ENCODE measurements at places on chromosomes 12 and 14.

- DNase-seq = no peak
Observed at GRCh38 chr14:85464135-85464895, 65.6 kb upstream of the FLRT2 start.

GRCh38 chr12:49748306-49748705 is 6.9 kb downstream of the TMBIM6 start:
- no peak for DNase-seq

DNA sequence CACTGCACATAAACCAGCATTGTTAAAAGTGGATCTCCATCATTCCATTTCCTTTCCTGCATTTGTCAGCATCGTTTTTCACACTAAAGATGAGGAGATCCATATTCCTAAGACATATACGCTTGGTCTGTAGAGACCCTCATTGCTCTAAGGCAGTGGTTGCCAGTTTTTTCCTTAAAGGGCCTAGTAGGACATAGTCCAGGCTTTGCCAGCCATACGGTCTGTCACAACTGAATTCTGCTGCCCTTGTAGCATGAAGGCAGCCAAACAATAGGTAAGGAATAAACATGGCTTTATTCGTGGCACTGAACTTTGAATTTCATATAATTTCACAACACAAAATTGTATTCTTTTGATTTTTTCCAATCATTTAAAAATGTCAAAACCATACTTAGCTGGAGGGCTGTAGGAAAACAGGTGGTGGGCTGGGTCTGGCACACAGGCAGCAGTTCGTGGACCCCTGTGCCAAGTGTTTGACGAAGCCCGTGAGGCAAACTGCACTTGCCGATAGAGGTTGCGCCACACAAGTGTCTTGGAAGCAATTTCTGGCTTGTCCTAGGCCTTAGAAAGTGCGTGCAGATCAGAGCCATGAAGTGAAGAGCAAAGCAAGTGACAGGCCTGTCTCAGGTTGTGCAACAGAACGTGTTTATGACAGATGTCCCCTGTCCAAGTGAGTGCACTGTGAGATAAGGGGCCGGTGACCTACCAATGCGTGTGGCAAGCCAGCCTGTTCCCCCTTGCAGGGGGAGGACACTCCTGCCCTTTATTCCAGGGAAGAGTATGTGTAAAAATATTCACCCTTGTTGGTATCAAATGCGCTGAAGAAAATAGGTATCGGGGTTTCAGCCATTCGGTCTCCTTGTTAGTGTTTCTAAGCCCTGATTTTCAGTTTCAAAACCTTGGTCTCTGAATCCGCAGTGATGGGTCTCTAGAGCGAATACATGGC is 916 bp upstream of the CHPT1 start:
- DNase-seq = no peak

- no peak for DNase-seq
Observed at GRCh38 chr12:66055837-66056319, 74.7 kb downstream of the LLPH start.

DNA sequence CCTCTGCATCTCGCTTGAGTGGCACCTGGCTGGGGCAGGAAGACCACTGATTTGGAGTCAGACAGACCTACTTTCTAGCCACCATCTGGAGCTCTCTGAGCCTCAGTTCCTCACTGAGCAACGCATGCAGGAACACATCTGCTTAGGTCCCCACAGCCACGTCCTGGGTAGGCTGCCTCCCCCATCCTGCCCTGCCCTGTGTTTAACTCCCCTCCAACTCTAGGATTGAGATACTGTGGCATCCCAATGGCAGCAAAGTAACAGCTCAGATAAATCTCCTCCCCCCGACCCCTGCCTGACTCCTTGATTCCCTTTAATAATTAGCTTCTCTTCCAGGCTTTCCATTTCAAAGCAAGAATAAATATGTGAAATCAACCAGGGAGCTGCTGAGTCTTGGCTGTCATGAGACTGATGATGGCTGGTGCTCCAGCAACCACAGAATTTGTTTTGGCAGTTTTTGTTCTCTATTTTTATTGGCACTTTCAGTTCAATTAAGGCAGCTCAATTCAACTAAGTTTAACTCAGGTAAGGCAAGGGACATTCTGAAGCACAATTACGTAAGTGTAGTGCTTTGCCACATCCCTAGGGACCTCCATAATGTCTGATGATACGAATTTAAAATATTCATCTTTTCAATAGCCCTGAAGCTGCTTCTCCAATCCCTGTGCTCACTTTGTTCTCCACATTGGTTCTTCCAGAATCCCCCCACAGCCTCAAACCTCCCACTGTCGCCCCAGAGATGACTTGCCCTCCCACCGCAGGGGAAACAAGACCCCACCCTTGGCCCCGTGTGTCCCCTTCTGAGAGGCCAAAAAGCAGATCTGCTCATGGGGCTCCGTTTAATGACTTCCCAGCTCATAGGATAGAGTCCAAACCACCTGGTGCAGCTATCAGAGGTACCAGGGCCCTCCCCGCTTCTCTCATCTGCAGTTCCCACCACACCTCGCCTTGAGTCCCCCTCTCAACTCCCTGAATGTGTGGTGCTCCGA is 58.2 kb downstream of the ESR2 start:
- no peak for DNase-seq

GRCh38 chr14:105090493-105091053 is 25.3 kb upstream of the GPR132 start:
- peak; percentile 76 for DNase-seq

GRCh38 chr12:91973813-91974212 is 171.8 kb downstream of the BTG1 start:
- no peak for DNase-seq

DNA sequence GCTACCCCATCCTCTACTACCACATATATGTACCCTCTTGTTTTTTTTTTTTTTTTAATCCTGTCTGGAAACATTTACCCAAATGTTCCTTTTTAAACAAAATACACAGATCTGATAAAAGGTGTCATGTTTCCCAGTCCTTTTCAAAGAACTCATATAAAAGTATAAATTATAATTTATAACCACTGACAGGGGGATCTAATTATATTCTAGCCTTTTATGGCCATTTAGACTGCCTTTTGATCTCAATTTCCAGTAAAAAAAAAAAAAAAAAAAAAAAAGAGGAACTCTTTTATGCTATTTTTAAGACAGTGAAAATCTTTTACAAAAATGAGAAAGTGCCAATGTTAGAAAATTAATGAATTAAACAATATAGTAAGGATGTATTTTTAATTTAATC is 65.0 kb downstream of the NAV3 start:
- no peak for DNase-seq

- DNase-seq = no peak
Observed at GRCh38 chr12:32834122-32834521, 62.5 kb downstream of the PKP2 start.

GRCh38 chr12:115659422-115659821 is 618.1 kb downstream of the MED13L start:
- DNase-seq = no peak

- DNase-seq = no peak
Observed at GRCh38 chr12:123288751-123289346, 17.2 kb upstream of the CDK2AP1 start.

DNA sequence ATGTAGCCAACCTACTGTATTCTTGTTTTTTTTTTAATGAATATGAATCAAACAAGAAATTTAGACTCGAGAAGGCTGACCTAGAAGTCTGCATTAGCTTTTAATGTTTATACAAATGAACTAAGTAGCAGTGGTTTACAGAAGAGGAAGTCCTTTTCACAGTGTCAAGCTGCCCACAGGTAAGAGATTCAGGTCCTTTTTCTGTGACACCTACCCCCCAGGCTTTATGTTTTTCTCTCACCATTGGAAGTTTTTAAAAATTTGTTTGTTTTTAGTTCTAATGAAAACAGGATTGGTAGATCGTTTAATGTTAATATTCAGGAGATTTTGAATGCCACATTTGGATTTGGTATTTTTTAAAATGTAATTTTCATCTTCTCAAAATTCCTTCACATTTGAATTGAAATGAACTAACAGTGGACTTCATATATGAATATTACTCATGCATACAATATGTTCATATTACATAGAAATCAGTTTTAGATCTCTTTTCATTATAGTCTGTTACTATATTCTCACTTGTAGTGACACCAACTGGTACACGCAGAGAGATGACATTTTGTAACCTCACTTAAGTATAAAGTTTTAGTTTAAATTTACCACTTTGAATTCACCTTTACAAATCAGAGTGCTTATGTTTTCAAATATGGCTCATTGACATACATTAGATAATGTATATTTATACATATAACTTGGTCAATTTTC is 29.7 kb downstream of the ATF7IP start:
- DNase-seq = no peak

- no peak for DNase-seq
Observed at GRCh38 chr14:54650331-54650958, 83.5 kb downstream of the SAMD4A start.

- DNase-seq = no peak
Observed at GRCh38 chr14:92352158-92352985, 29.4 kb downstream of the SLC24A4 start.

DNA sequence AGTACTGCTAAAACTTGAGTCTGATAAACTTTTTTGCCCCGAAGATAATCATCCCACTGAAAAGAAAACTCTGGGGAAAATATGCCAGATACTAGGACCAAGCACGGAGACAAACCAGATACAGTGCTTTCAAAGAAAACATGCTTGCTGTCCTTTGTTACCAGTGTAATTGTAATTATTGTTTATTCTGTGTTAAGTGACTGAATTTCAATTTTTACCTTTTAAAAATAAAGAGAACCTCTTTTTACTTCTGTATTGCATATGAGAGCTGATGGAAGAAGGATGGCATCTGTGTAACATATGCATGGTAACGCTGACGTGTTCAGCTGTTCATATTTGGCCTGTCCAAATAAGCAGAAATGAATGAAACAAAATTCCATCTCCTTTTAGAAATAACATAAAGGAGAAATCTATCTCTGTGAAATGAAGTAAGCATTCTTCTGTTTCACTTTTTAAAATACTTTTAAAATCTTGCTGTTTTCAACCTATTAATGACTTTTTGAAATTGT is 22.5 kb downstream of the SLC35E3 start:
- no peak for DNase-seq

GRCh38 chr12:118525216-118525615 is 148.9 kb downstream of the SUDS3 start:
- no peak for DNase-seq

DNA sequence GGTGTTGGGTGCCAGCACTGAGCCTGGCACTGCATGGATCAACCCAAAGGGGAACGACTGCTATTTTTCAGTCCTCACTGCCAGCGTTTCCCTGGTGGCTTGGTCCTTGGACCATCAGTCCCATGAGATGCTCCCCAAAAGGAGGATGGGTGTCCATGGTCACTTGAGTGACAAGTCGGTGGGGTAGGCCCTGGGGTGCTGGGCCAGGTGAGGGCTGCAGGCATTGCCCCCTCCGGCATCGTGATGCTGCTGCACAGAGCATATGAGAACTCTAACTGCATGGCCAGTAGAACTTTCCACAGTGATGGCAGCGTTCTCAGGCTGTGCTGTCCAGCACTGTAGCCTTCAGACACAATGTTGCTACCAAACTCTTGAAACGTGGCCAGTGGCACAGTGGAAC is 16.2 kb downstream of the SETD1B start:
- no peak for DNase-seq

- no peak for DNase-seq
Observed at GRCh38 chr14:22606380-22606779, 8.3 kb downstream of the ABHD4 start.

DNA sequence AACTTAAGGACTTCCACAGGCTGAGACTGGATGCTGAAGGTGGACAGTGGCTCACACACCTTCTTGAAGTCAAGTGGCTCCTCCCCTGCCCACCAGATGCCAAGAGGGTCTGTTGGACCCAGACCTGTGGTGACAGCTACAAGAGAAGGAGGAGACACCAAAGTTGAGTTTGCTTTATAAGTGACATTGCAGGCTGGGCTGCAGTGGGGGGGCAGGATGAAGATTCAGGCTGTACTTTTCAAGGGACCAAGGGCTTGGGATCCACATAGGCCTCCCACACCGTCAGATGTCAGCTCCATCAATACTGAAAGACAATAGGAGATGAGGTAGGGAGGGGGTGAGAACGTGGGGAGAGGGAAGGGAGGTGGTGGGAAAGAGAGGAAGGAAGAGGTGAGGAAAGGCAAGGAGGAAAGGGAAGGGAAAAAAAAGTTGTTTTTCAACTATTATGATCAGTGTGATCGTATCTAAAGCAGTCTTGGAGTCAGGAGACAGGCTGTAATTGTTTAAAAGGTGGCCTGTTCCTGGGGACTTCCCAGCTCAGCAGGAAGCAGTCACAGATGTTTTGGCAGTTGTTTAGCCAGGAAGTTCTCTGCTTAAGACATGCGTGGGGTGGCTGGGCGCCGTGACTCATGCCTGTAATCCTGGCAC is 84.1 kb upstream of the RESF1 start:
- peak; percentile 34 for DNase-seq

DNA sequence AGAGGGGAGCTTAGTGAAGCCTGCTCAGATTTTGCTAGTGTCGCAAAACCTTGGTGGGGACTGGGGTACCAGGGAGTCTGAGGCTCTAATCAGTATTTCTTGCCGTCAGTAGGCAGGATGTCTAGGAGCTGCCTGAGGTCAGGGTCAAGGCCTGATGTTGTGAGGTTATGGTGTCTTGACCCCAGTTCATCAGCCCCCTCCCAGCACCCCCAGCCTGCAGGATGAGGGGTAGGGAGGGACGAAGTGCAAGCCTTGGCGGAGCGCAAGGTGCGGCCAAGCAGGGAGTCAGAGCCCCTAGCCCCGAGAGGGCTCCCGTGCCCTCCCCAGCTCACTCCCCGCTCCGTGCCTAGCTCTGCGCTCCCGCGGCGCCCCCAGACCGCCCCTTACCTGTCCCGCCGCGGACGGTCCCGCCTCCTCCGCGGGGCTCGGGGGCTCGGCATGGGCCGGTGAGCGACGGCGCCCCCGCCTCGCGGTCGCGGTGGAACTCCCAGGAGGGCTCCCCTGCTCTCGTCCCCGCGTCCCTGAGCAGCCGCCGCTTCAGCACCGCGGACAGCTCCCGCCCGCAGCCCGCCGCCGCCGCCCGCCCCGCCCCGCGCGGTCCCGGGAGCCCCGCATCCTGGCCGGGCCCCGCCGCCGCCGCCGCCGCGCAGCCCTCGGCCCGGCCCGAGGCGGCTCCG is 347 bp downstream of the SYNDIG1L start:
- peak; percentile 20 for DNase-seq
